CMK (cell line): ENCODE measurements at places on chromosomes 16 and 17.
A peak's percentile ranks its signal among the peaks of the same experiment; 100 is the strongest.

DNA sequence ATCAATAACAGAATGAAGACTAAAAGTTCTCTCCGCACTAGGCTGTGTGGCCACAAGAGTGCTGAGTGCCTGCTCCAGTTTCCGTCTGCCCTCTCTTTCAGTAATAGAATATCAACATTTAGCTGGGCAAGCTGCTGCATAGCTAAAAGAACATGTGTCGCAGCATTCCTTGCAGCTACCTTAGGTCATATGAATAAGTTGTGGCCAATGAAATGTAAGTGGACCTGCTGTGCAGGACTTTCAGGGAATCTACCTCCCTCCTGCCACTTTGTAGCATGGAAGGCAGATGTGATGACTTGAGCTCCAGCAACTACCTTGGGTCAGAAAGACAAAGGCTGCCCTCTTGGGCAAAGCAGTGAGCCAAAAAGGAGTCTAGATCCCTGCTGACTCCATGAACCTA, 25.4 kb downstream of the SLC39A11 start:
- DNase-seq, result no peak

DNA sequence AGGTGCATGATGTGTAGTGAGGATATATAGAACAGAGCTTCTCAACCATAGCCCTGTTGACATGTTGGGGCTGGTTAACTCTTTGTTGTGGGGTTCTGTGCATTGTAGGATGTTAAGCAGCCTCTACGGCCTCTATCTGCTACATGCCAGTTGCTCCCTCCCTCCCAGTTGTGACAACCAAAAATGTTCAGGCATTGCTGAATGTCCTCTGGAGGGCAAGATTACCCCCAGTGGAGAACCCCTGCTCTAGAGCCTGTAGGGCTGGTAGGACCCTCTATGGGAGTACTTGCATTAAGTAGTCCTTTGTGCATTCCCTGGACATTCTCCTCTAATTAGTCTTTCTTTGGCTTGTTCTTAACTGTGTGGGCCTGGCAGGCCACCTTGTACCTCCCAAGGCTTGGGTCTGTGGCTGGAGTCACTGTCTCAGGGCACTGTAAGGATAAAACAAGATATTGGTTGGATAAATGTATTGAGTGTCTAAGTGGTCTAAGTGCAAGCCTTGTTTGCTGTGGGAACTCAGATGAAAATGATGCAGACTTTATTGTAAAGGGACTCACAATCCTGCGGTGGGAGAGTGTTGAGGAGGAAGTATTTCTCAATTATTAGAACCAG, 19.8 kb upstream of the MYO1D start:
- no peak for DNase-seq

DNA sequence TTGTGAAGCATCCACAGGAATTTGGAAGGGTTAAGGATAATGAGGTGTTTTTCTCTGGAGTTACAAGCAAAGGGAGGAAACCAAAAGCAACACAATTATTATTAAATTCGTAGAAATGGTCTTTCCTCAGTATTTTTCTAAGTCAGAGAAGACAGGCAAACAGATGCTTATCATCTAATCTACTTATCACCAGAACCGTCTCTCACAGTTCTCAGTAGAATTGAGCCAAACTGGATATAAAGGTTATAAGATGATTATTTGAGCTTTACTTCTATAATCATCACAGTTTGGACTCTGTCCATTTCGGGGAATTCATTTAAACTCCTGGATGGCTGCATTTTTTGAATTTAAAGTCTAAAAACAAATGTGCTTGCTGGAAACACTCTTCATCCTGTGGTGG, 245.0 kb downstream of the KCNJ2 start:
- no peak for DNase-seq

DNA sequence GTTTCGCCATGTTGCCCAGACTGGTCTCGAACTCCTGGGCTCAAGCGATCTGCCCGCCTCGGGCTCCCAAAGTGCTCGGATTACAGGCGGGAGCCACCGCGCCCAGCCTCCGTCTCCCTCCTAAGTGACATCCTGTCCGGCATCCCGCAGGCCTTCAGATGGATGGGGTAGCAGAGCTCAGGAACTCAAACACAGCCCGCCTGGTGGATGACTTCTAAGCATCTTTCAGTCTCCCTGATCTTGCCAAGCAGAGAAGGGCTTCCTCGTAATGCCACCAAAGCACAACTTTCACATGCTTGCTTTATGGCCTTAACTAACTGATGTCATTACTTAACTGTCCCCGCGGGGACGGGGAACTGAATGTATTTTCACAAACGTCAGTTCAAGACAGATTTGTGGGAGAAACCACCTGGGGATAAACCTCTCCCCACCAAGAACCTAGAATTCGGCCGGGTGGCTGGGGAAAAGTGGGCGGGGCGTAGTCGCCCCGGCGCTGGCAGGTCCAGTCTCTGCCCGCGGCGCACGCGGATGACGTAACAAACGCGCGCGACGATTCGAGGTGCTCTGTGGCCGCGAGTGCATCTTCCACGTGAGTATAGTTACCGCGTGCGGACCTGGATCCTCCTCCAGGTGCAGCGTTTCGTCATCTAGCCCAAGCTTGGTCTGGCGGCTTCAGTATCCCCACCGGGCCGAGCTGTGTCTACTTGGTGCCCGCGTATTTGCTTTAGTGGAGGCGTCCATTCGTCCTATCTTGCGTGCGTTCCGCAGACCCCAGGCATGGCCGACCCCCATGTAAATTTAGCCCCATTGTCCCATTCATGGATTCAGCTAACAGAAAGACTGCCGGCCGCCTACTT, at the start of gene PFAS:
Gene PFAS (plus strand): TSS at position 539 of the 857 bp plus-strand sequence. CDS start 4,649 bp downstream, outside the sequence.
- peak; percentile 92 for DNase-seq

DNA sequence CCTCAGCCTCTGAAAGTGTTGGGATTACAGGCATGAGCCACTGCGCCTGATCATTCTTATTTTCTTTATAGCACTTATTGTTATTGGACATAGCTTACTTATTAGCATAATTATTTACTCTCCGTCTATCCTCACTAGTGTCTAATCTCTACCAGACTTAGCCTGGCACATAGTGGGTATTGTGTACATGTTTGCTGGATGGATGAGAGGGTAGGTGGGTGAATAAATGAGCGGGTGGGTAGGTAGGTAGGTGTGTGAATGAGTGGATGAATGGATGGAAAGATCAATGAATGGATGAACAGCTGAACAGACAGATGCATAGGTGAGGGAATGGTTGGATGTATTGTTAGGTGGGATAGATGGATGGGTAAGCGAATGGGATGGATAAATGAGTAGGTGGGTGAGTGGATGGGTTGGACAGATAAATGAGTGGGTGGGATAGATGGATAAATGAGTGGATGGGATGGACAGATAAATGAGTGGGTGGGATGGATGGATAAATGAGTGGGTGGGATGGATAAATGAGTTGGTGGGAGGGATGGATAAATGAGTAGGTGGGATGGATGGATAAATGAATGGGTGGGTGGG, 51.9 kb downstream of the ABCC6 start:
- DNase-seq, result no peak

- DNase-seq, result no peak
Measured at GRCh38 chr16:22141767-22142166, 20.5 kb upstream of the SDR42E2 start.

DNA sequence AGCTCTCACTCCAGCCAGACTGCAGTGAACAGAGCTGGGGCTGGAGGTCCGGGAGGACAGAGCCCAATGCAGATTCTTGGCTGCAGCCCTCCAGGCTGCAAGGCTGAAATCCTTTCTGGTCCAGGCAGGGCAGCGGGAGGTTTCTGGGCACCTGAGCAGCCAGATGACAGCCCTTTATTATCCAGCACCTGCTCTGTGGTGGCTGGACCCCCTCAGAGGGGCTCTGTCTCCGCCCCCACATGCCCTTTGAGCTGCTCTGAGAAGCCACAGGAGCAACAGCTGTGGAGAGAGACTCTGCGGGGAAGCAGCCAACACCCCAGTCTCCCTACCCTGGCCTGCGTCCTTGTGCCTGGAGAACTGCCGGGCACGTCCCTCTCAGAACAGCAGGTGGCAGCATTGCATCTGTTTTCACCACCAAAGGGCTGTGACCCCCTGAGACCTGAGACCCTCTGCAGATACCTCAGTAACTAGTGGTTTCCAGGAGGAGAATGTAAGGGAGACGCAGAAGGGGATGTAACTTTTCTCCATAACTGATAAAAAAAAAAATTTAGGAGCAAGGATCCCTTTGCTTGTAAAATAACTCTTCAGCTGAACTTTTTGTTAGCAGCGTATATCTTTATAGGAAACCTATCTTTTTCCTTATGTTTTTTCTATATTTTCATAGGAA, 3.7 kb upstream of the CNP start:
- DNase-seq, result peak; percentile 60

DNA sequence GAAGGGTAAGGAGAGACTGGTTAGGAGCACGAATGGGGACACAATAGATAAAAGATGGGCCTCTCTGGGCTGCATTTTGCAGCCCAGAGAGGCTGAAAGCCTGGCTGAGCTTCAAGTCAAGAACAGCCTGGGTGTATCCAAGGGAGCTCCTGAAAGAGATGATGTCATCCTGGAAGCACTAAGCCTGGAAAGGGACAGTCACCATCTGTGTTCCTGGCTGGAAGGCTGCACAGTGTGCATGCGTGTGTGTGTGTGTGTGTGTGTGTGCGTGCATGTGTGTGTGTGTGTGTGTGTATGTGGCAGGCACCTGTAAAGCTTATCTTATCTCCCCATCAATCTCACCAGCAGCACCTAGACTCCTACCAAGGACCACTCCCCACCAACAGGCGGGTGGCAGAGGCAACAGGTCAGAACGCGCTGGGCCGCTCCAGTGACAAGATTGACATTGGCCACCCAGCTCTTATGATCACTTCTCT, 44.1 kb downstream of the COG7 start:
- no peak for DNase-seq

GRCh38 chr16:1944612-1945199, 1.7 kb upstream of the MSRB1 start:
- DNase-seq, result no peak

GRCh38 chr17:82734987-82735866, at the start of gene FN3K:
FN3K (plus strand) TSS chr17:82735615; CDS start chr17:82735637, 22 bp downstream.
- DNase-seq, result no peak

DNA sequence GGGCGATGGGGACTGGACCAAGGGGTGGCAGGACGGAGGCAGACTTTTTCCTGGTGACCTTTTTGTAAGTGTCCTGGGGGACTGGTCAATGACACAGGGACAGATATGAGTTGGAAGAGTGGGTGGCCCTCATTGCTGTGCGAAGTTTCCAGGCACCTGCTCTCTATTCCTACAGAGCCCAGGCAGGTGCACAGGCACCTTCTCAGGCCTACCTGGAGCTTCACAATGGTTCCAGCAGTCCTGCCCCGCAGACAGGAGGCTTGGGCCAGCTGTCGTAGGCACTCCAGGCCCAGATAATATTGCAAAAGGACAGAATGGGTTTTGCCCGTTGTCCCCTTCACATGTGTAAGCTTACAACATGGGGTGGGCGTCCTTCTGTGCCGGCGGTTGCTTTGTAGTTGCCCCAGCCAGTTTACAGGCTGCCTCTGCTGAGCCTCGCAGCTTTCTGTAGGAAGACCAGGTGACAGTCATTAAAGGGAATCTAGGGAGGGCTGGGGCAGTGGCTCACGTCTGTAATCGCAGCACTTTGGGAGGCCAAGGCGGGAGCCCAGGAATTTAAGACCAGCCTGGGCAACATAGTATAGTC, 84.3 kb downstream of the ARHGAP23 start:
- no peak for DNase-seq

DNA sequence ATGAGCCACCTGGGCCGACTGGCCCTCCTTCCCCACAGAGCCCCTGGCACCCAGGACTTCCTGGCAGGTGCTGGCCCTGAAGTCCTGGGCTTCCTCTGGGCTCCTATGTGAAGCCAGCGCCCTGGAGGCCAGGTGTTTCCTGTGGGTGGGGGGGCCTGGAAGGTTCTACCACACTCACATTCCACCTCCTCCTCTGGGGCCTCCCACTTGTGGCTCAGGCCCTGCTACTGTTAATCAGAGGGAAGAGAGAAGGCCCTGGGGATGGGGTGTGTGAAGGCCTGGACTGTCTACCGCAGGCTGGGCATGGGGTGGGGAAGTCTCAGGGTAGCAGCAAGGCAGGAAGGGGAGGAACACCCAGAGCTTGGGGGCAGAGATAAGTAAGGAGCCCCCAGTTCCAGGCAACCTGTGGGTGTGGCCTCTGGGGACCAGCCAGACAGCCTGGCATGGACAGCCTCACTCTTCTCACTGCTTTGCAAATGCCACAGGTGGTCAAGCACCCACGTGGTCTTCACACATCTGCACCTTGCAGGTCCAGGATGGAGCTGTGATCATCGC, 111.9 kb upstream of the TNRC6C start:
- peak; percentile 47 for DNase-seq

DNA sequence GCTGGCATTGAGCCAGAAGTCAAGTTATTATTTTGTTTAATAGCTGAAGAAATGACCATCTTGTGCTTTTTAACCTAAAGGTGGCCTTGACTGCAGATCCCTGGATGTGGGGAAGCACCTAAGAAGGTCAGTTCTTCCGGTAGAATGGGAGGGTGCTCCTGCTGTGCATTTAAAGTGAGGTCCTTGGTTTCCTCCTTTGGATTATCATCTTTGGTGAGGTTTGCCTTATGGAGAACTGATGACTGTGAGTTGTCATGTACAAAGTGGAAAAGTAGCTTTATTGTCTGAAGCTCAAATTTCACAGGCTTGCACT, 66.5 kb downstream of the PCTP start:
- DNase-seq, result no peak

GRCh38 chr17:16943541-16944333, 28.2 kb downstream of the TNFRSF13B start:
- no peak for DNase-seq

GRCh38 chr17:39699818-39700147, at the start of gene ERBB2:
ERBB2 (plus strand) TSS chr17:39700064; CDS start chr17:39700239, 175 bp downstream.
- no peak for DNase-seq

GRCh38 chr17:65930140-65930730, 261.7 kb downstream of the CEP112 start:
- no peak for DNase-seq

DNA sequence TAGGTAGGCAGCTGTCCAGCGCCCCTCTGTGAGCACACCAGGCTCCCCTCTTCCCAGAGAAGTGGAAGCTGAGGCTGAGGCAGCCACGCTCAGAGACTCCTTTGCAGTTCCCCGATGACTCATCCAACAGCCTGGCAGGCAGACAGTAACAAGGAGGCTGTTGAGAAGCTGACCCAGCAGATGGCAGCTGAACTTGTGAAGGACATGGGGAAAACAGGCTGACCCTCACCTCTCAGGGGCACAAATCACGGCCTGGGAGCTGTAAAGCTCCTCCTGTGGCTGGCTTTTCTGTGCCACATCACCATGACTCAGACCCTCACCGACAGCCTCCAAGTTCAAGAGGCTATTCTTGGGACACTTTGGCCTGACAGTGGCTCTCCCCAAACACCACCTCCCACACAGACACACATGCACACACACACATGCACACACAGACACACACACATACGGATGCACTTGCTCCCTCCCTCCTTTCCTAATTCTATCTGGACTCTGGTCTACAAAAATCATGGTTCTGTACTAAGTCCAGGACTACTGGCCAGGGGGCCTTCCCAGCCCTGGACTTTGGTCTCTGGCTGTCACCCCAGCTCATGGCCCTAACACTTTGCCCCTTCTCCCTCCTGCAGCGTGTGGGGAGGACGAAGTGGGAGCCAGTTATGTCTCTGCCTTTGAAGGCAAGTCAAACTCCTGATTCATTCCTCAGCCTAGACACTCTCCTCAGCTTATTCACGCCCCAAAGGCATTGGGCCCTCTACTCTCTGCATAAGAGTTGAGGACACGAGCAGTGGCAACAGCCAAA, 23.2 kb downstream of the MAP3K14 start:
- DNase-seq, result no peak

GRCh38 chr17:69690531-69690930, 276.0 kb downstream of the MAP2K6 start:
- DNase-seq, result no peak
